ENCODE measurements at places on chromosomes 4 and X.
A peak's percentile ranks its signal among the peaks of the same experiment; 100 is the strongest.

GRCh38 chr4:54016504-54016903 is 47.9 kb downstream of the CHIC2 start:
- no peak for DNase-seq

DNA sequence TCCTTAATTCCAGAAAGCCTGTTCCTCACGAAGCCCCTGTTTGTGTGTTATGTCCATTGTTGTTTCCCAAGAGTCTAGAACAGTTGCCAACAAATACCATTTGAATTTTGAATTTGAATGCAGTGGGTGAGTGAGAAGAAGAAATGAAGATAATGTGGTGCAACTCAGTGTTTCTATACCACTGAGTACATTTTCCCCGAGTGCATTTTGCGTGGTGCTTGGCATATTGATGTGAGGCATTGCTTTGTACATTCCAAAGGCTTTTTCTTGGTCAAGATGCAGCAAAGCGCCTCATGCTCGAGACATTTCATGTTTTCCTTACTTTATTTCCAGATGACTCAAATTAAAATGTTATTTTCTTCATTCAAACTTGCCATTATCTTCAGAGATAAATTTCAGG is 253.1 kb upstream of the RPS6KA3 start:
- no peak for DNase-seq

- no peak for DNase-seq
Measured at GRCh38 chr4:66164869-66165268, 494.6 kb upstream of the EPHA5 start.

GRCh38 chr4:157204634-157205244 is 15.8 kb upstream of the GRIA2 start:
- DNase-seq = no peak

DNA sequence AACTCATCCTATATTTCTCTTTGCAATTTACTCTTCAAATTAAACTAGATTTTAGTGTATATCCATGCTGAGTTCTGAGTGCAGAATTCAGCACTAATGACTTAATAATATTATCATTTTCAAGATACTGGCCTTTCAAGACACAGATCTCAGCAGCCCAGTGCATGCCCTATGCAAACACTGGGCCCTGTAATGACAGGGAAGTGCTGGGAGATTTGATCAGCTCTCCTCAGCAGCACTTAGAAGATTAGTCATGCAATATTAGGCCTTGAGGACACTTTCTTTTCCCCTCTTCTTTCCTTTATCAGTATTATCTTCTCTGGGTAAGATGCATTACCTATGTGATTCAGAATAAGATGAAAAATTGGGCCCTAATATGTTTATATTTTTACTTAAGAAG is 207.1 kb downstream of the PPP3CA start:
- no peak for DNase-seq

DNA sequence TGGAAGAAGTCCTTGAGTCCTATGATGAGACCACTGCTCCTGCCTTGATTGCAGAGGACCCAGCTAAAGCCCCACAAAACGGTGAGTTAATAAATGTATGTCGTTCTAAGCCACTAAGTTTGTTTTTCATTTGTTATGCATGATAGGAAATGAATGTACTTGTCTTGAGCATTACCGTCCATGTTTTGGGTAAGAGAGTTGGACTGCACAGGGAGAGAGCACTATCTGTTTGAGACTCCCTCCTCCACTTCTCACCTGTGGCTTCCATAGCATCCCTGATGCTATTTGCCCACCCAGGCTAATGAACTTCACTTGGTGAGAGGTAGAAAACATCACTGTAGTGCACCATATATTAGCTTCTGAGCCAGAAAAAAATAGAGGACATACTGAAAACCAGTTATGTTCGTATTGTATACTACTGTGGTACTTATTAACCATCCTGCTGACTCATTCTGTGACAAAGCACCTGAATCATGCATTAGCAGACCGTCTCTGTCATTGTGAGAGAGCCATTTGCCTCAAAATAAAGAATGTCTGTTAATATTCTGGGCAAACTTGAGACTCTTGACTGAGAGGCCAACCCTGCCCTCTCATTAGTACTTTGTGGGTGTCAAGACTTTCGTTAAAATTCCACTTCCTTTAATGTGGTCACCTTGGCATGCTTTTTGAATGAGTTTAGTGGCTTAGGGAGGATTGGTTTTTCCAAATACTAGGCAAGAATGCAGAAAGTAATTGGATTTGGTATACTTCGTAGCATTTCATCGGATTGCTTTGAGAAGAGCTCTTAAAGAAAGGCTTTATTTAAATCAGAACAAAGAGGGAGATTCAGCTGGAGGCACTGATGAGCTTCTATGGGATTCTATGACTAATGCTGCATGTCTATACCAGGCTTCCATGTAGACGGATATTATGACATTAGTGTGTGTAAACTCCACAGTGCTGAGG is 99.3 kb upstream of the GRPR start:
- no peak for DNase-seq

GRCh38 chr4:114811564-114812301 is 213.1 kb downstream of the UGT8 start:
- DNase-seq = no peak

DNA sequence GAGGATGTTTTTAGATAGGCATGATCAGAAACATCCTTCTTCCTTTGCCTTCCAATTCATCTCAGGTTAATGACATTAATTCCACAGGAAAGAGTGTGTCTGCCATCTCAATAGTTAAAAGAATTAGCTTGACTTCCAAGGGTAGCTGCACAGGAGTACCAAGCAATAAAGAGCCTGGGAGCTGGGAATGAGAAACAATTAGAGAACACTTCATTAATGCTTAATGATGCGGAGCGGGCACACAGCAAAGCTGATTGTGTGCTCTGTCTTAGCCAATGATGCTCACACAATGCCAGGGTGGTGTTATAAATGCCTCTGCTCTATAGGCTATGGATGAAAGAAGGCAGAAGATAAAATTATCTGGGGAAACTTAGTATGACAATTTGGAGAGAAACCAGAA is 1052.5 kb upstream of the LCORL start:
- DNase-seq = no peak

GRCh38 chr4:168574581-168575295 is 77.9 kb downstream of the PALLD start:
- DNase-seq = no peak

GRCh38 chrX:37905436-37906147 is 58.2 kb upstream of the DYNLT3 start:
- DNase-seq = peak; percentile 3

- DNase-seq = no peak
Measured at GRCh38 chr4:83821493-83821892, 285.6 kb downstream of the GPAT3 start.

DNA sequence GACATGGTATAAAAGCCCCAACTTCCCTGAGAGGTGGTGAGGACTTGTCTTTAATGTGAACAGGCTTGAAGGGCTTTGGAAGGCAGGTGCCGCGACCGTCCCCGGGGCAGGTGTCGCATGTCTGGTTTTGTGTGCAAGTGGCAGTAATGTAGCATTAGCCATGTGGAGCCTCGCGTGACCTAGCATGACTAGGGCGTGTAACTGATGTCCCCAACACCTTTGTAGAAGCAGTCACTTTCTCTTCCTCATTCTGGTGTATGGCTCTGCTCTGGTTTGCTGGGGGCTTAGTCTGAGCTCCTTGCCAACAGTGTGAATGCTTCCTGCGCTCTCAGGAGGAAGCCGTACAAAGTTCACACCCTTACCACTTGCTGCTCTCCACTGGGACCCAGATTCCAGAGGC is 145.7 kb downstream of the AMMECR1 start:
- no peak for DNase-seq

GRCh38 chr4:23875317-23875716 is 14.5 kb downstream of the PPARGC1A start:
- no peak for DNase-seq

GRCh38 chr4:53861856-53862610 is 202.4 kb downstream of the CHIC2 start:
- peak; percentile 8 for DNase-seq

GRCh38 chr4:48299560-48299959 is 29.9 kb upstream of the TEC start:
- DNase-seq = no peak

GRCh38 chr4:91447168-91447567 is 856.6 kb upstream of the GRID2 start:
- no peak for DNase-seq

DNA sequence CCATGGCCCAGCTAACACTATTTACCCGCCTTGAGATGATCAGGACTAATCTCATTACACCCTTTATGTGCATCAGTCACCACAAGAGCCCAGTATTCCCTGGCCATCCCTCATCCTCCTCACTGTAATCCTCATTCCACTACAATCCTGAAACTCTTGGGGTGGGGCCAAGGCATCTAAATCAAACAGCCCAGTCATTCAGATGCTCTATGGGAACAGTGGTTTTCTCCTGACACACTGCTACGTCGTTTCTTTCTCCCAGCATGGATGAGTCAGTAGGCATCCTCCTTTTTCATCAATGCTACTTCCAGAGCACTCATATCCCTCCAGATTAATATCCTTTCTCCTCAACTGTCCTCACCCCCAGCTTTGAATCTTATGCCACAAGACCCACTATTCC is 5.6 kb downstream of the SDAD1 start:
- DNase-seq = peak; percentile 47

DNA sequence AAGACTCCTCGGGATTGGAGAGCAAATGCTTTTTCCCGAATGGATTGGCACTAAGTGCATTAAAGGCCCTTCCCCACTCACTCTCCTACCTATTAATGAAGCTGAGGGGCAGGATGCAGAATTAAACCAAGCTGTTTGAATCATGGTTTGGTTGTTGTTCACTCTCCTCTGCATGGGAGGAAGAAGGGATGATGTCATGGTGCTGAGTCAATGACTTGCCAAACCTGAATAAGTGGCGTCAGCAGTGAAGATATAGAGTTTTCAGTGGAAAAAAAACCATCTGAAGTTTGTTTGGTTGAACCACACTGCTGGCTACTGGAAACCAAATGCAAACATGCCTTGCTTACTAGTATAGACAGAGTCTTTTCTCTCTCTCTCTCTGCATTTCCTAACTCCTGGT is 19.8 kb upstream of the ZXDA start:
- DNase-seq = no peak

GRCh38 chr4:24686866-24687692 is 102.7 kb upstream of the DHX15 start:
- DNase-seq = no peak

GRCh38 chrX:56763556-56764152 is 34.6 kb downstream of the NBDY start:
- no peak for DNase-seq

- peak; percentile 19 for DNase-seq
Measured at GRCh38 chrX:150548684-150549083, 19.7 kb upstream of the MTM1 start.

- DNase-seq = no peak
Measured at GRCh38 chr4:52069571-52069970, 18.5 kb downstream of the SPATA18 start.

- DNase-seq = no peak
Measured at GRCh38 chr4:61003301-61003700, 196.8 kb upstream of the ADGRL3 start.

GRCh38 chr4:122119739-122120138 is 32.4 kb upstream of the BLTP1 start:
- DNase-seq = no peak

DNA sequence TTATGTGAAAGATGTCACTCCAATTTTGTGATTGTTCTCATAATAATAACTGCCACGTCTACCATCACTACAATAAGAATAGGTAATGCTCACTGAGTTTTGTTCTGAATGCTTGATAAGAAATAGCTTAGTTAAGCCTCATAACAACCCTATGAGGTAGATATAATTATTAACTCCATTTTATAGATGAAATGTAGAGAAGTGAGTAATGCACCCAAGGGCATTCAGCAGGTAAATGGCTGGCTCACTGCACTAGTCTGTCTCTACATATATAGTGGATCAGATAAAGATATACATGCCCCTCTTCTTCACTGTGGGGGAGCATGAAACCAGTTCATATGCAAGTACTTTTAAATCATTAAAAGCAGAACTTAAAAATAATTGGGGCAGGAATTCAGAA is 65.8 kb upstream of the SLC4A4 start:
- no peak for DNase-seq

DNA sequence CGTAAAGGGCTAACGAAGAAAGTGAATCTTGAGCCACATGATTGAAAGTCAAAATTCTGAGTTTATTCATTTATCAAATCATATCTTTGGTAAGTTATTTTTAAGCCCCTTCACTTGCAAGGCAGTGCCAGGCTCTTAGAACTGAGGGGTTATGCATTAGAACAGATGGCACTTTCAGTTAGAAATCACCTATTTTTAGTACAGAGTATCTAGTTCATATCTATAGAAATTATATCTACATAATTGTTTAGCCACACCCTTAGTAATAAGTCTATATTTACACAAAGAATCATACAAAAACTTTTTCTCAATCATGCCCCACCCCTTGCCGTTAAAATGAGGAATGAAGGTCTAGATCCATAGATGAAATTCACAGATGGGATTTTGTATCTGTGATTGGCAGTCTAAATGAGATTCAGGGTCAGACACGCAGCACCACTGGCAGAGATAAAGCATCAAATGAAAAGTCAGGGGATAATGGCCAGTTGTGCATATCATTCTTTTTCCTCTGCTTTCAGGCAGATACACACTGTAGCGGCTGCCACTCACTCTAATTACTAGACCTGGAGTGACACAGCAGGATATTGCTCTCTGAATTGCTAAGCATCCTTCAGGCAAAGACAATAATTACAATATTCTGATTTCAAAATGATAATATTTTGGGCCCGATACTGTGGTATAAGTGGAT is 440.5 kb downstream of the MAPK10 start:
- DNase-seq = no peak

DNA sequence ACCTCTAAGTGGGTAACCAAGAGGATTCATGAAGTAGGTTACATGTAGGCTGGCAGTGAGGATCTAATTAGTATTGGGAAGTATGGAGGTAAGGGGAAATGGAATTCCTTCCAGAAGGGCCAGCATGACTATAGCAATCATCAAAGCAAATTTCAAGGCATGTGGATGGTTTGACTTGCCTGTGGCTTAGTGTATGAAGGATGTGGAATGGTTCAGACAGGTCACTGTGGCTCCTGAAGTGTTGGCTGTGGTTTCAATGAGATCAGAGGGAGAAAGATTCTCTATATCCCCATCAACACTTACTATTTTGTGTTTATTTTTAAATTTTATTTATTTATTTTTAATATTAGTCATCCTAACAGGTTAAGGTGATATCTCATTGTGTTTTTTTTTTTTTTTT is 121.6 kb upstream of the TBC1D9 start:
- DNase-seq = no peak

DNA sequence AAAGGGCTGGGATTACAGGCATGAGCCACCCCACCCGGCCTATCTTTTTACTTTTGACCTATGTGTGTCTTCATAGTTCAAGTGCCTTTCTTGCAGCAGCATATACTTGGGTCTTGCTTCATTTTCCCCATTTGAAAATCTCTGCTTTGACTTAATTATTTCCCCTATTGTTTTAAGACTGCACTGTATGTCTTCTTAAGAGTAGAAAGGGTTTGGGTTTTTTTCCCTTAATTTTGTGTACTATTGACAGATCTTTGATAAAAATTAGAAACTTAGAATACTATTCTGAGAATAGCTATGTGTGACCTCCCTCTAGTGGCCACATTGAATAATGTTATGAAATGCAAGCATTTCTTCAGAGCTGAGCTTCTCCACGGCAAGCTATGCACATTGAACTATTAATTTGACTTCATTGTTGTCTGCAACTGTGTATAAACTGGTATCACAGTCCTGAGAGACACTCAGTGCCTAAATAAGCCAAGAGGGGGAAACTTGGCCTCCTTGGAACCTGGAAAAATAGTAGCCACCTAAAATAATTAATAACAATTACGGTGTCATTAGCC is 8.7 kb upstream of the SLC25A4 start:
- peak; percentile 49 for DNase-seq

- DNase-seq = no peak
Measured at GRCh38 chrX:39764441-39764914, 333.3 kb downstream of the BCOR start.

- DNase-seq = no peak
Measured at GRCh38 chr4:108540536-108540935, 79.8 kb upstream of the RPL34 start.
